ENCODE measurements at places on chromosomes 1 and 21.

DNA sequence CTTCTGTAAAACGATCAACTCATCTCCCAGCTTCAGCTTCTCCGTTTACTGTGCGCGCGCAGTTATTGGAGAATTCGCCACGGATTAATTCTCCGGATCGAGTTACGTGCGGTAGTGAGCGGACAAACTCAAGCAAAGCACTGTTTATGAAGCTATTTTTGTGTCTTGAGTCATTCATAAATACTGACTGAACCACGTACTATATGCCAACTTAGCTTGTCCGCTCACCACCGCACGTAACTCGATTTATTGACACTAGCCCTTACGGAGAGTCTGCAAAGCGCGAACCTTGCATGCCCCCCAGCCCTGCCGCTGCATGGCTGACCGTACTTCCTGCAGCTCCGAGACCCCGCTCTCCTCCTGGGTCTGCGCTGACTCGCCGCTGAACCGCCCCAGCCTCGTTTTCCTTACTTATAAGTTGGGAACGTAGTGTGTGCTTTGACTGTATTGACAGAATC, 773 bp downstream of the CHD1L start:
- DNase-seq = peak; percentile 26

DNA sequence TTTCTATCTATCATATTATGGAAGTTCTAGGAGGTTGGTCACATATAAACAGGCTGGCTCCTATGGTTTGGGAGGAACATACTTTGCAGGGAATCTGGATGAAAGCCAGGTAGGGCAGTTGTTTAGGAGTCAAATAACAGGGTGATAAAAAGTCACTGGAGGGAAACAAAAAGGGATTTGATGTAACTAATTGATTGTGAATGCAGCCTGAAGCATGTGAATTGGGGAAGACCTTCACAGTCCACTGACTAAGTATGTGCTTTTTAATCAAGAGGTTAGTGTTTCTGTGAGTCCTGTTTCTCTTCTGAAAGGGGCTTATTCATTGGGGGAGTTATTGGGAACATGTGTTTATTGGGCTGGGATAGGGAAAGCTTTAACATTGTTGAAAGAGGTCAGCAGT, 41.3 kb downstream of the HMCN1 start:
- DNase-seq = no peak

DNA sequence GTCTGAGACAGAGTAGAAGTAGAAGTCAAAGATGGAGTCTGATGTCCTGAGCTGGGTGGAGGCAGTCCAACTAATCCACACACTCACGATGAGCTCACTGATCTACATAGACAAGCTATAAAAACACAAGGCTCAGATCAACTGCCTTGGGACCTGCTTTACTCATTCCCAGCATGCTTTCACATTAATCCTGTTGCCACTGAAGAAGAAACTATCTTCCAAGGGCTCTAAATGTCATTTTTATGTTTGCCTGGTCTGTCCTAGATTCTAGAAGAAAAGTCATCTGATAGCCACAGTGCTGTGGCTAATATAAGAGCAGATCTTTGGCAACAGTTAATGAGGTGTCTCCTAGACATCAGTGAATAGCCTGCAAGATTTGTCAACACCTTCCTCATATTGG, 522.7 kb downstream of the NUF2 start:
- DNase-seq = peak; percentile 41

- no peak for DNase-seq
Observed at GRCh38 chr21:38263493-38263892, 6.7 kb downstream of the KCNJ15 start.

GRCh38 chr1:69697340-69697739, 129.6 kb downstream of the LRRC7 start:
- no peak for DNase-seq

GRCh38 chr1:20491178-20491577, 5.2 kb upstream of the CAMK2N1 start:
- no peak for DNase-seq

- no peak for DNase-seq
Observed at GRCh38 chr1:27149084-27149761, 5.7 kb downstream of the SLC9A1 start.

DNA sequence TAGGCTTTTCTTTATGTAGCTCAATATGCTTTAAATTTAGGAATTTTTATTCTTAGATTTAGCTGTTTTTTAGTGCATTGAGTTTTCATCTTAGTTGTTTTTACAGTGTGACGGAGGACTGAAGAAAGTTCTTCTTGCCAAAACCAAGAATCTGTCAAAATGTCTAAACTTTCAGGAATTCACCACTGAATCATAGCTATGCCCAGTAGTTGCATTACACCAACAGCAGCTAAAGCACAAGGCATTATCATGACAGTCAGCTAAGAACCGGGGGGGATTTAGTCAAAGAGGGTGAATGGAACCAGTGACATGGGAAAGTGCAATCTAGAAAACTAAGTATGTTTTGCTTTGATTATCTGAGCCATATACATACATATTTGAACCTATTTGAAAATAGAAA, 6.5 kb upstream of the C1orf146 start:
- no peak for DNase-seq

DNA sequence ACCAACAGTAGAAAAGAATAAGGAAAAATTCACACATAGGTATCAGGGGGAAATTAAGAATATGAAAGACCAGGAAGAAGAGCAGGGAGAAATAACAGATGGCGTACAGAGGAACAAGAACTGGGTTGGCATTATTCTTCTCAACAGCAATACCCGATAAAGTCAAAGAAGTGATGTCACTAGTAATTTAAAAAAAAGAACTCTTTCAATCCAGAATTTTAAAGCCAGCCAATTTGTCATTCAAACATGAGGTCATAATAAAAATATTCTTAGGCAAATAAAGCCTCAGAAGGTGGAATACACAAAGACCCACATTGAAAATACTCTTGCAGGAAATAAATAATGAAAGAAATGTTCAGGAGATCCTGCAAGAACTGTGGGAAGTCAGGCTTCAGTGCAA, 8.8 kb downstream of the NCMAP start:
- no peak for DNase-seq

DNA sequence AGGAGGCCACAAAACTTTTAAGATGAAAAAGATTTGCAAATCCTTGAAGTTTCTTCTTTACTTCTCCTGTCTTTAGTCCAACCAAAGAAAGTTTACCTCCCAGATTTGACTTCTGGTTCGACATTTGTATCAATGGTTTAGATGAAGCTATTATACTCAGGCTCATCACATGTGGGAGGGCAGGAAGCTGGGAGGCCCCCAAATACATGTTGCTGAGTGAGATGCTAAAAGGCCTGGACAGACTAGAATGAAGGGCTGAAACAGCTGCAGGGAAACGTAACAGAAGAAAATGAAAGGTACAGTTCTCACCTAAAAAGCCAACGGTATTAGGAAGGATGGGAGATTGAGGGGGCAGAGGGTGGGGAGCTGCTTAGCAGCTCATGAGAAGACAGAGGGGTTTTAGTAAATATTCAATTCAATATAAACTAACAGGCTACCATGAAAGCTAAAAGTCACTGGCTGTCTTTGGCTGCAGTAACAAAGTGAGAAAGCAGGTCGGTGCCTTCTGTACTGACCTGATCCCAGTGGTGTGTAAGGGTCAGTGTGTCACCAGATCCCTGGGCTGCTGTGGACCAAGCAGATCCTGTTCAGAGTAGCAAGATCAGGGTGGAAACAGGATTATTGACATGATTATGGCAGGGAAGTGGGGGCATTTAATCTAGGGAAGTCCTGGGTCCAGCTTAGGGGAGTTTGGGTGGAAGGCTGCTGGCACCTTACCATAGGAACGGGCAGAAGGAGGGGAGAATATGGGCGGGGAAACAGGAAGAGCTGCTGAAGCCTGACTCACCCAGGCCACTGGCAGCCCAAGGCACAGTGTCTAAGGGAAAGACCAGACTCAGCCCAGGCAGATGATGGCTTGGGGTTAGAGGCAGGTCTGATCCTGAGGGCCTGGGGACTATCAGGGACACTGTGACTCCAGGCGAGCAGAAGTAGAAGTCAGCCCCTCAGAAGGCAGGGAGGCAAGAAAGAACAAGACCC, 60.4 kb downstream of the KCNN3 start:
- peak; percentile 72 for DNase-seq

DNA sequence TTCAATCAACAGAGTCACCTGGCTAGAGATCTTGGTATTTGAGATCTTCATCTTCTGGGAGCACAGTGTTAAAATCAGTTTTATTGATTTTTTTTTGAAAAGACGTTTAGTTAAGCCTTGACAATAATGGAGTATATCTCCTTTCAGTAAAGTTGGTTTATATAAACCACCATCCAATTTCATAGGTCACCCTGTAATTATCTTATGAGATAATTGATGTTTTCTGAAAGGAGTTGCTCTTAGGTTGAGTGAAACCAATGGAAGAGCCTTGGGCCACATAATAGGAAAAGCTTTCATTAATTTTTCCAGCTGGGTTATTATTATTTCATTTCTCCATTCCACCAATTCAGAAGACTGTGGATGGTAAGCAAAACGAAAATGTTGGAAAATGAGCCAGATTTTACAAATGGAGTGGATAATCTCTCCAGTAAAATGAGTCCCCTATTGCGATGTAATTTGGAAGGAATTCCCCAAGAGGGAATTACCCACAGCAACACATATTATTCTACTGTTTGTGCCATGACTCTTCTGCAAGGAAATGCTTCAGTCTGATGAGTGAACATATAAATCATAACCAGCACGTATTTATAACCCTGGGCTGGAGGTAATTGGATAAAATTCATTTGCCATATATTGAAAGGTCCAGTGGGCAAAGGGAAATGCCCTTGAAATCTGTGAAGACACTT, 46.2 kb upstream of the TINAGL1 start:
- DNase-seq = no peak

DNA sequence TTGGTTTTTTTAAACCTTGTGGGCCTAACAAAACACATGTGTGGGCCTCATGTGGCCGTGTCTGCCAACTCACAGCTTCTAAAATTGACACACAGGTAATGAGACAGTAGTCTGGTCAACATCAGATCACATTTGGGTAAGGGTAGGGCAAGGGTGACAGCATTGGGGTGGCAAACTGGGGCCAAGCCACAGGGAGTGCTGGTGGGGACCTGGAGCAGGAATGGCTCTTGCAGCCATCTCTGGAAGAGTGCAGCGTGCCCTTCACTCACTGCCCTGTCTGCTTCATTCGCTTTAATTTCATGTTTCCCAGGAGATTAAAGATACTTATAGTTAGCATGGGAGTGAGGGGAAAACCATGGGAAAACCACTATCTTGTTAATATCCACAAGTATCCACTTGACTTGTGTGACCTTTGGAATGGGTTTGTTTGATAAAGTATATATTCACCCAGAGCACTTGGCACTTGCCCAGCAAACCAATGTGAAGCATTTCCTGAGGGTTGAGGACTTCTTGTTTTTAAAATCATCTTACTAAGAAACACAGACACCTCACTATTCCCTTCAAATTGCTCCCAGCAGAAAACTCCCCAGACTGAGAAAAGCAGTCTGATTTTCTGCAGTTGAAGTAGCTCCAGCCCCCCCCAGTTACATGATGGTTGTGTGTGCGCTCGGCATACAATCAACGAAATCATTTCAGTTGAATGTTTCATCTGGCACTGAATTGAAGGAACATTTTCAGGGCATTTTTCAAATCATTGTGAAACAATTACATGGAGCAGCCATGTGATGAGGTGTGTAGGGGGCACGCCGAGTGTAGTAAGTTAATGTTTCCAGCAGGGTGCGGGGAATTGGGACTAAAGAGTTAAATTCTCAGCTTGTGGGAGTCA, 175.7 kb downstream of the VPS13D start:
- peak; percentile 33 for DNase-seq

DNA sequence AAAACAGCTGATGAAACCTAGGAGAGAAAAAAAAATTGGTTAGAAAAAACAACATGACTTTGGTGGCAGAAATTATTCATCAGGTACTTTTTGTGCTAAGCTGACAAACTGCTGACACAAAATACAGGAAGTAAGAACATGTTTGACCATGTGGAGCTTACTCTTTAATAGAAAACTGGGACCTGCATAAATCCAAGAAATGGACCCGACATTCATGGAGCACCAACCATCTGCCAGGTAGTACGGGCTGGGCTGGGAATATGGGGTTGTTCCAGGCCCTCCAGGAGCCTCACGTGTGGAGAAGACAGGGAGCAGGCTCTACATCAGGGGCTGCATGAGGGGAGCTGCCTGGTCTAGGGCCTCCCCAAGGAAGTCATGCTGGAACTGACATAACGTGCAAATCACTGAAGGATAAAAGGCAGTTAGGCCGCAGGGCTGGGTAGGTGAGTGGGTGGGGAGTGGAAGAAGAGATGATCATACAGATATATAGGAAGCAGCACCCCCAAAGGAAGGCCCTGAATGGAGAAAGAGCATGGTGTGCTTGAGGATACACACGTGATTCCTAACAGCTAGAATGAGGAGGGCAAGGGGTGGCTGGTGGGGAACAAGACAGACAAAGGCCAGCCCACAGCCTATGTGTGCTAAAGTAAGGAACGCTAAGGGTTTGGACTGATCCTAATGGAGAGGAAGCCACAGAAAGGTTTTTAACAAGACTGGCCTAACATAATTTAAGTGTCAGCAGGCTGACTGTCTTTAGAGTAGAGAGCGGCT, 26.1 kb downstream of the CD58 start:
- no peak for DNase-seq

DNA sequence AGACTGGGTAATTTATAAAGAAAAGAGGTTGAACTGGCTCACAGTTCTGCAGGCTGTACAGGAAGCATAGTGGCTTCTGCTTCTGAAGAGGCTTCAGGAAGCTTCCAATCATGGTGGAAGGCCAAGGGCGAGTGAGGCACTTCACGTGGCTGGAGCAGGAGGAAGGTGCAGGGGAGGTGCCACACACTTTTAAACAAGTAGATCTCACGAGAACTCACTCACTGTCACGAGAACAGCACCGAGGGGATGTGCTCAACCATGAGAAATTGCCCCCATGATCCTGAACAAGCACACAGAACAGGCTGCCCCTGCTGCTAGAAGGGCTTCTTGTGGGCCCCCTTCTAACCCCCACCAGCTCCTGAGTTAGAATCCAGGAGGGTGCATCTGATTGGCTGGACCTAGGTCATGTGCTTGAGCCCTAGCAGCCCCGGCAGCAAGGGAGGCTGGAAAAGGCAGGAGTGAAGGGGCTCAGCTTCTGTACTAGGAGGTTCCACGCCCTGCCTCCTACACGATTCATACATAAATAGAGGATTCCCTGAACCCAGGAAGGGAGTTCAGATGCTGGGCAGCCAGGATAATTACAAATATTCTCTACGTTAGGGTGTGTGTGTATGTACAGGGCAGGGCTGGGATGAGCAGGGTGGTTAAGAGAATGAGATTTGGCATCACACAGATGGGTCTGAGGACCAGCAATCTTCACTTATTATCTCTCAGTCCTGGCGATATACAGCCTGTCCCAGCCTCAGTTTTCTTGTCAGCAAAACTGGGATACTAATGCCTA, 72.8 kb upstream of the ATP5PO start:
- DNase-seq = no peak

- no peak for DNase-seq
Observed at GRCh38 chr1:109432336-109432735, 6.1 kb upstream of the PSMA5 start.
